SJCRH30 (cell line): ENCODE measurements at places on chromosomes 16 and 17. TPM values are rescaled to one million over a fixed set of nuclear protein-coding genes. Genes with fewer than 3 reads are reported as not detected.
A peak's percentile ranks its signal among the peaks of the same experiment; 100 is the strongest.

GRCh38 chr17:55157165-55157564 lies 107.6 kb upstream of the HLF start:
- DNase-seq = peak; percentile 21

Gene TSNAXIP1
- 0.33 and 0.49 TPM in 2 replicates for total RNA-seq

- no peak for DNase-seq
Measured at GRCh38 chr16:66366433-66367299, at the start of gene CDH5. Gene CDH5 (plus strand): TSS chr16:66366691. CDS start chr16:66379338, 12,647 bp downstream.

DNA sequence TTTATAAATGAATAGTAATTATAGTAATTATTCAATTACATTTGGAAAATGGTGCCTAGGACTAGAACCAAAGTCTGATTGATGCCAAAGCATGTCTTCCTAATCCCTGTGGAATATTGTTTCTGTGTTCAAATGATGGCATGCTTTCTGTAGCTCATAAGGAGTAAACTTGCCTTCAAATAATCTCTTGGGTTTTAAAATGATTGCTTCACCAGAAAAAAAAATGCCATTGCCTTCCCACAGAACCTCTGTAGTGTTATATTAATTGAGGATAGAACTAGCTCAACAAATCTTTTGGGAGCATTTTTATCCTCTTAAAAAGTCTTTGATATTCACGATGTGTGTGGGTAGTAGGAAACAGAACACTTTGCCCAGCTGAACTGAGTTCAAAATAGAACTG lies 7.7 kb upstream of the TMEM100 start:
- no peak for DNase-seq

Gene GINS2
- 50.9 and 51.2 TPM in 2 replicates for total RNA-seq

Gene NOD2
- total RNA-seq = not detected in 2 replicates

DNA sequence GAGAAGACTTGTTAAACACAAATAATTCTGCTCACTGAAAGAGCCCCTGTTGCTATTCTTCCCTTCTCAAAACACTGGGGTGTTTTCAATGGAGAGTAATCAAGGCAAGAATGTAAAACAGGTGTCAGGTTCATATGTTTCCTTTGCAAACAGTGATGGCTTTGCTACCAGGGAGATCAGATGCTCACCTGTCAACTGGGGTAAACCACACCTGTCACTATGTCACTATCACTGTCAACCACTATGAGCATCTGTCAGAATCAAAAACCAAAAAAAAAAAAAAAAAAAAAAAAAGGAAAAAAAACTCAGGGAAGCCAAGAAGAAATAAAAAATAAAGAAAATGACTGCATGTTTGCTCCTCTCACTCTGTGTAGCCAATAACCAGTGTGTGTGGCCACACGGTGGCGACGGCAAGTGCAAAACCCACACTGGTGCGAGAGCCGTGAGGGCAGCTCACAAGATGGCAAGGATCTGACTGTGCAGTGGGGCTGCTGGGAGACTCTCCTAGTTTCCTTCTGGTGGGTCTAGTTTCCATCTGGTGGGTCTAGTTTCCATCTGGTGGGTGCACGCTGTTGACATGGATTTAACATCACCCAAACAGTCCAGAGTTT lies 22.7 kb downstream of the USP22 start:
- peak; percentile 63 for DNase-seq

- peak; percentile 84 for DNase-seq
Measured at GRCh38 chr17:78128551-78129350, at the start of gene TMC6. Gene TMC6 (minus strand): TSS chr17:78128755. CDS start chr17:78126832, 1,923 bp downstream.
